Activated naive CD8-positive, alpha-beta T cell treated with anti-CD3 and anti-CD28 coated beads, Interleukin-2, amount 50 U/mL, for 16 hours (primary cell): ENCODE measurements at places on chromosomes 11 and 22.

DNA sequence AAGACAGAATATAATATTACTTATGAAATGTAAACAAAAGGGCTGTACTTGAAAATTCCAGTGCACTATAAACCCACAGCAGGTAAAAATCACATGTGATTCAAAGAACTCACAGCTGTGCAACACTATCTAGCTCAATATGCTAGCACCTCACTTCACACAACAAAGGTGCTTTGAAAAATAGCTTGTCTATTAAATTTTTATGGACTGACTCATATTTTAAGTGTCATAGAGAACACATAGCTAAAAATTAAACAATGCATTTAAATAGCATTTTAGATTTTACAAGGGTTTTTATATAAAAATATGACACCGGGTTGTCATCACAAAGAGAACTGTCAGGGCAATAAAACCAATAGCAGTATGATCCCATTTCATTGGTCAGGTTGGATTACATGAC is 1390.5 kb upstream of the TENM4 start:
- DNase-seq: no peak

- DNase-seq: no peak
Observed at GRCh38 chr11:93717501-93717900, 23.8 kb downstream of the TAF1D start.

- DNase-seq: no peak
Observed at GRCh38 chr11:132844956-132845696, 687.2 kb downstream of the OPCML start.

DNA sequence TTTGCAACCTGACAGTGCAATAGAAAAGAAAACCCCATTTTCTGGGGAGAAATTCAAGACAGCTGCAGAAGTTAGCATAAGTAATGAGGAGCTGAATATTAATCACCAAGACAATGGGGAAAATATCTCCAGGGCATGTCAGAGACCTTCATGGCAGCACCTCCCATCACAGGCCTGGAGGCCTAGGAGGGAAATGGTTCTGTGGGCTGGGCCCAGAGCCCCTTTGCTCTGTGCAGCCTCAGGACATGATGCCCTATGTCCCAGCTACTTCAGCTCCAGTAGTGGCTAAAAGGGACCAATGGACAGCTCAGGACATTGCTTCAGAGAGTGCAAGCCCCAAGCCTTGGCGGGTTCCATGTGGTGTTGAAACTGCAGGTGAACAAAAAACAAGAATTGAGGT is 14.6 kb upstream of the DKK3 start:
- DNase-seq: no peak

DNA sequence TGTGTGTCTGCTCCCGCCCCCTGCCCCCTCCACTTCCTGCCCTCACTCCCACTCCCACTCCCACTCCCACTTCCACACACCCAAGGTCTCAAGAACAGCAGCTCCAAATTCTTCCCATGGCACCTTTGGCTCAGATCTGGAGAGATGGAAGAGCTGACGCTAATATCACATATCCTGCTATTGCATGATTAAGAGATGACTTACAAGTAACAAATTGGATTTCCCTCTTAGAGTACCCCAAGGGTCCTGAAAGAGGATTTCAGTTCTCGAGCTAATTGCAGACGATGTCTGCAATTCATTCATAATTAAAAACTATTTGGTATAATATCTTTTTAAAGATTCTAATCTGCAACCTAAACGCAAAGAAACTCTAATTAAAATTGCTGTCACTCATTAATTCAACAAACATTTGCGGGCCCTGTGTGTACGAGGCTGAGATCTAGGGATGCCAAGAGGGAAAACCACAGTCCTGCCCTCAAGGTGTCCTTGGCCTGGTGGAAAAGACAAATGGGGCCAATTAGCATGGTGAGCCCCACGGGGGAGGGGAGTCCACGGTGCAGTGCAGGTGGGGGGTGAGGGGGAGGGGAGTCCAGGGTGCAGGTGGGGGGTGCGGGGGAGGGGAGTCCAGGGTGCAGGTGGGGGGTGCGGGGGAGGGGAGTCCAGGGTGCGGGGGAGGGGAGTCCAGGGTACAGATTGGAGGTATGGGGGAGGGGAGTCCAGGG is 50.3 kb downstream of the CELSR1 start:
- DNase-seq: no peak

DNA sequence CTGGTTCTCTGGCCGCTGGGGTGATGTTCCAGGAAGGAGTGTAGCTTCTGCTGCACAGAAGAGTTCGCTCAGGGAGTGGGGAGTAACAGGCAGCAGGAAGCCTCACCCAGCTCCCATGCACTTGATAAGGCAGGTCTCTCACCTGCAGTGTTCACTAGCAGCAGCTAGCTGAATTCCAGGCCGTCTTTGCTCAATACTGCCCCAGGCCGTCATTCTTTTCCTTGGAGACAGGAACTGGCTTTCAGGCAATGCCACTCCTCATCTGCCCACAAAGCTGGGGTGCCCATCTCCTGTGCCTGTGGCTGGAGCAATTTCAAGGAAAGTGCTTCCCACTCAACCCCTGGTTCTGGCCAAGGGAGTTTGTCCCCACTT is 66.1 kb downstream of the ARHGAP42 start:
- DNase-seq: no peak

DNA sequence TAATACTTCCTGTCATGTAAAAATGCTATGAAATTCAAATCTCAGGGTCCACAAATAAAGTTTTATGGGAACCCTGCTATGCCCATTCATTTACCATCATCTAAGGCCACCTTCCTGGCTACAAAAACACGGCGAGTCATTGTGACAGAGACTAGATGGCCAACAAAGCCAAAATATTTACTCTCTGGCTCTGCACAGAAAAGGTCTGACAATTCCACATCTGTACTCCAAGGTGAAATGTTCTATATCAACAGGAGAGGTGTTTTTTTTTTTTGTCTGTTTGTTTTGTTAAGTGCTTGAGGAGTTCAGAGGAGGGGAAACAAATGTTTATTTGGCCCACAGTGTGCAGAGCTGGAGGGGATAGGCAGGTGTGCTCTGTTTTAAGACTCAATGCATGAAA is 18.6 kb upstream of the TMA7B start:
- no peak for DNase-seq

GRCh38 chr11:11537871-11538270 is 83.9 kb downstream of the GALNT18 start:
- DNase-seq: no peak

DNA sequence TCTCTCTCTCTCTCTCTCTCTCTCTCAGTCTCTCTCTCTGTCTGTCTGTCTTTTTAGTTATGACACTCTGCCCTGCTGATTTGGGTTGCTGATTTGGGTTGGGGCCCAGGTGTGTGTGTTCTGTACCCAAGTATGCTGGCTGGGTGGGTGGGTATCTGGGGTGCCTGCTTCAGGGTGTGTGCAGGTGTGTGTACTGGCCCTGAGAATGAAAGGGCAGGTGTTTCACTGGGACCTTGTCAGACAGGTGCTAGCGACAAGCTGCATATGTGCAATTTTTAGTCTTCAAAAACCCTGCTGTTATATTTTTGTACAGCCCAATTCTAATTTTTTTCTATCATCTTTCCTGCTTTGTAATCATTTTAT is 943 bp downstream of the CSF2RB start:
- DNase-seq: no peak

- DNase-seq: no peak
Observed at GRCh38 chr11:134333312-134333711, 1.5 kb downstream of the GLB1L2 start.

GRCh38 chr11:13329670-13330356 is 52.2 kb downstream of the BMAL1 start:
- no peak for DNase-seq

GRCh38 chr11:125170001-125170509 is 5.5 kb downstream of the PKNOX2 start:
- DNase-seq: no peak

- DNase-seq: no peak
Observed at GRCh38 chr11:34149786-34150185, 44.4 kb downstream of the NAT10 start.

DNA sequence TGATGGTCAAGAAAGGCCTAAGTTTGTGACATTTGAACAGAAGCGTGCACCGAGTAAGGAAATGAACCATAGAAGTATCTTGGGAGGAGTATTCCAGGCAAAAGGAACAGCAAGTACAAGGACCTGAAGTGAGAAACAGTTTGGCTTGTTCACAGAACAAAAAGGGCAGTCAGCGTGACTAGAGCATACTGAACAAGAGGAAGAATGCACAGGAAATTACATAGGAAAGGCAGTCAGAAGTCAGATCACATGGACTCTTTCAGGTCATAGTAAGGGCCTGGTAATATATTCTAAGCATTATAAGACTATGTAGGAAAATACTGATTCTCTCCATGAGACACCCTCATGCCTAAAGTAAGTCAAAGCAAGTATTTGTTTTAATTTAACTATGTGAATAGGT is 52.3 kb upstream of the GAB2 start:
- DNase-seq: no peak

GRCh38 chr11:72670041-72670440 is 4.2 kb downstream of the PDE2A start:
- DNase-seq: no peak

DNA sequence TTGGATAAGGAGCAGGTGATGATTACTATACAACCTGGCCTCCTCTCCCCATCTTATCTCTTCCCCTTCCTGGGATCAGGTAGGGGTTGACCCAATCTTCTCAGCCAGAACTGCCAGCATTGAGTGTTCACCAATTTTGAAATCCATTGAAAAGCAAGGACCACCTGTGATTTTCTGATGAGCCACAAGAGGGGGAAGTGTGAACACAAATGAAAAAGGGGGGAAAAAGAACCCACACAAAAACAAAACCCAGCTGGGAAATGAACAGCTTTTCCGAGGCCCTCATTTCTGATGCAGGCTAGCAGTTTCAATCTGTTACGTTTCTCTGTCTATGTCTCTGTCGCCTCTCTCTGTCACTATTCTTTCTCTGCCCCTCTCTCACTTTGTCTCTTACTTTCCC is 161.9 kb downstream of the INSC start:
- no peak for DNase-seq

- no peak for DNase-seq
Observed at GRCh38 chr11:119623682-119624081, 105.3 kb downstream of the NECTIN1 start.

DNA sequence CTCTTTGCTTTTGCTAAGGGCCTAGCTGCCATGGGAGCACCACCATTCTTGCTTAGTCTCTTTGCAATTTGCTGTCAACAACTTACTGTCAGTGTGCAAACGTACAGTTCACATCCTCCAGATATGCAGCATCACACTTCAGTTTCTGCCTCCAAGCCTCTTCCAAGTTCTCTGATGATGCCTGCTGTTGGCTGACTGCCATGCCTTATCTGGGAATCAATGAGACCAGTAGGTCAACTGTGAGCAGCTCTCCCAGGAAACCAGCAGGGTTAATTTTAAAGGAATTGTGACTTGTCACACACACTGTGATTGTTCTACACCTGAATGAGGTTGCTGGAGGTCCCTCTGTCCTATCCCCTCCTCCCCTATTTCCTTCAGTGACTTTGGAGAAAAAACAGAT is 56.0 kb downstream of the COPB1 start:
- no peak for DNase-seq

DNA sequence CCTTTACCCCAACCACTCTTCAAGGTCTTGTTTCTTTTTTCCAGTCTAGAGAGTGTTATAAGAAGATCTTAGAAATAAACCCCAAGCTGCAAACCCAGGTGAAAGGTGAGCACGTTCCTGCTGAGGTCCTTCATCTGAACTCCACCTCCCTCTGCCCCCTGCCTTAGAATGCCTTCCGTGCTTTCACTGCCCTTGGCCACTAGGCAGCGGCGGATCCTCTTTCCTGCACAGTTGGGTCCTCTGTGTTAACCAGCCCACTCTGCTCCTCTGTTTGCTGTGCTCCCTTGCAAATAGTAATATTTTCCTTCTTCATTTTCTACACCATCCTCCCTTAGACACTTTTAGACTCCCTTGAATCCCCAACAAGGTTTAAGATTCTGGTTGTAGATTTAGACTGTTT is 24.3 kb downstream of the TTC12 start:
- DNase-seq: no peak

DNA sequence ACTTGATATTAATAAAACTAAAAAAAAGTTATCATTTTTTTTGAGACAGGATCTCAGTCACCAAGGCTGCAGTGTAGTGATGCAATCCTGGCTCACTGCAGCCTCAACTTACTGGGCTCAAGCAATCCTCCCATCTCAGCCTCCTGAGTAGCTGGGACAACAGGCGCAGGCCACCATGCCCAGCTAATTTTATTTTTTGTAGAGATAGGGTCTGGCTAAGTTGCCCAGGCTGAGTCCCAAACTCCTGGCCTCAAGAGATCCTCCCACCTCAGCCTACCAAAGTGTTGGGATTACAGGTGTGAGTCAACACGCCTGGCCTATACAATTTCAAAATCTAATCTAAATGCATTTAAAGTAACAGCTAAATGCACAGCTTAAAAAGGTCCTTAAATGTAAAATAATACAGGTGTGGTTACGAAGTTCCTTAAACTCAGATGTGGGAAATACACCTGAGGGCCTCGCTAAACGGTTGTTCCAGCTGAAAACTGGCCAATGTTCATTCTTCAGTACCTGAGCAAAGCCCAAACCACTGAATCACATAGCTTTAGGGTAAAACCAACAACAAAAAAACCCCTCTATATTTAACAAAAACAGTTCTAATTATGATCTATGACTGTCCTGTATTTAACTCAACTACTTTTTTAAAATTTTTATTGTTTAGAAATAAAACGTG is 11.8 kb downstream of the NAP1L4 start:
- no peak for DNase-seq

GRCh38 chr11:44733877-44734276 is 7.1 kb downstream of the TSPAN18 start:
- no peak for DNase-seq

- no peak for DNase-seq
Observed at GRCh38 chr11:134205729-134206128, 18.0 kb downstream of the NCAPD3 start.

- DNase-seq: no peak
Observed at GRCh38 chr22:23070418-23071229, at the start of gene GNAZ. GNAZ (plus strand) TSS chr22:23070519; CDS start chr22:23095696, 25,177 bp downstream.

GRCh38 chr11:123479048-123479837 is 49.2 kb downstream of the GRAMD1B start:
- no peak for DNase-seq

GRCh38 chr11:12705874-12706273 is 31.7 kb downstream of the TEAD1 start:
- DNase-seq: no peak

- DNase-seq: no peak
Observed at GRCh38 chr11:9367551-9367950, 16.9 kb upstream of the IPO7 start.

DNA sequence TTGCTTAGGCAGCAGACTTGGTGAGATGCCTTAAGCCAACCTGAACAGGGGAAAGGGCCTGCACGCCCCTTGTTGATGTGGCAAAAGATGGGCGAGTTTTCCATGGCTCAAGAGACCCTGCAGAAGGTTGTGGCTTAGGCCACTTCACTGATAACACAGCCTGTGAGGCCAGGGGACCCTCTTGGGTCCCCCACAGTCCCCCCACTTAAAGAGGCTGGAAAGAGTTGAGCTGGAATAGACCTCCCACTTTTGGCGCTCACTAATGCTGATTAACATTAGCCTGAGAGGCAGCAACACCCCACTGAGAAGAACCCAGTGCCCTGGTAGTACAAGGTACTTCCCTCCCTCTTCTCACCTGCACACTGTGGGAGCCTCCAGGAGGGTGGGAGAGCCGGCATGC is 107.5 kb downstream of the TRIM29 start:
- no peak for DNase-seq
